GF-D8 (cell line): ENCODE measurements at places on chromosomes 6 and 20.

DNA sequence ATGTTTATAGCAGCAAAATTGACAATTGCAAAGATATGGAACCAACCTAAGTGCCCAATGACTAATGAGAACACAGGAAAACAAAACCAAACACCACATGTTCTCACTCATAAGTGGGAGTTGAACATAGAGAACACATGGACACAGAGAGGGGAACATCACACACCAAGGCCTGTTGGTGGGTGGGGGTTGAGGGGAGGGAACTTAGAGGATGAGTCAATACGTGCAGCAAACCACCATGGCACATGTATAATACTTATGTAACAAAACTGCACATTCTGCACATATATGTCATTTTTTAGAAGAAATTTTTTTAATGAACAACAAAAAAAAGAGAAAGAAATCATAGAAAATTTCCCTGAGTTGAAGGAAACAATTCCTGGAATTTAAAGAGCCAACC is 3.9 kb downstream of the EPM2A start:
- no peak for DNase-seq

GRCh38 chr6:159989492-159990480 is 20.9 kb downstream of the IGF2R start:
- peak; percentile 64 for DNase-seq

DNA sequence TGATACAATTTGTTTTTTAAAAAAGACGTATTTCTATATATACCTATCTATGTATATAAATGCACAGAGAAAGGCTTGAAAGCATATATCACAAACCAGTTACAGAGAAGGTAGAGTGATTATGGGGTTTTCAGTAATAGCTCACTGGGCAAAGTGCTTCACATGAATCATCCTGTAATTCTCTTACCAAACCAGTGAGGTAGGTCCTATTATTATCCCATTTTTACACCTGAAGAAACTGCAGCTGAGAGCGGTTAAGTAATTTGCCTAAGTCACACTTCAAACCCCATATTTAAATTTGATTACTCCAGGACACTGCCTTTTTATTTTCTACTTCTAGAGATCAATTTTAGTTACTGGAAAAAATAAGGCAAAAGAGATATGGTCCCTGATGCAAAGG is 4.4 kb downstream of the GSS start:
- no peak for DNase-seq

DNA sequence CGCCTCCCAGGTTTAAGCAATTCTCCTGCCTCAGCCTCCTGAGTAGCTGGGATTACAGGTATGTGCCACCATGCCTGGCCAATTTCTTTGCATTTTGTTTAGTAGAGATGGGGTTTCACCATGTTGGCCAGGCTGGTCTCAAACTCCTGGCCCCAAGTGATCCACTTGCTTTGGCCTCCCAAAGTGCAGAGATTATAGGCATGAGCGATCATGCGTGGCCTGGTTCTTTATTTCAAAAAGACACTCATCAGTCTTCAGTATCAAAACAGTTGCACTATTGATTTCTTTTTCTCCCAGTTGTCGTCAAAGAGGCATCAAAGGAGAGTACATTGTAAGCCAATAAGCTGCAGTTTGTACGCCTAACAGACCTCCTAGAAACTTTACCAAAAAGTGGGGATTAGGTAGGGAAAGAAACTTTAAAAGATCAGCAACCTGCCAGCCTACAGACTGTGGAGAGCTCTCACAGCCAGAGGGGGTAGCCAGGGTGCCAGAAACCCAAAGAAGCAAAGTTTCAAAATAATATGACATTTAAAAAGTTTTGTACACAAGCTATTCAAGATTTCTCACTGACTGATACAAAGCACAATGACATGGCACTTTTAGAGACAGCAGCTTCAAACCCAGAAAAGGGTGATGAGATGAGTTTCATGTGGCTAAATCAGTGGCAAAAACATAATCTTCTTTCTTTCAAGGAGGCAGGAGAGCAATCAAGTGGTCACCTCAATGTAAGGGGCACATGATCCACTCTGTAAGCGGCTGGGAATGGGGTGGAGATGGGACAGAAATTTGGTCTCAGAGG is 83.0 kb upstream of the RALY start:
- no peak for DNase-seq

DNA sequence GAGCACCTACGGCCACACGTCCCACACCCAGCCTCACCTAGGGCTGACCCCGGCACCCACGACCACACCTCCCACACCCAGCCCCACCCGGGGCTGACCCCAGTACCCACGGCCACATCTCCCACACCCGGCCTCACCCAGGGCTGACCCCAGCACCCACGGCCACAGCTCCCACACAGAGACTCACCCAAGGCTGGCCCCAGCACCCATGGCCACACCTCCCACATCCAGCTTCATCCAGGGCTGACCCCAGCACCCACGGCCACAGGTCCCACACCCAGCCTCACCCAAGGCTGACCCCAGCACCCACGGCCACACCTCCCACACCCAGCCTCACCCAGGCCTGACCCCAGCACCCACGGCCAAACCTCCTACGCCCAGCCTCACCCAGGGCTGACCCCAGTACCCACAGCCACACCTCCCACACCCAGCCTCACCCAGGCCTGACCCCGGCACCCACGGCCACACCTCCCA is 36.7 kb downstream of the NINL start:
- DNase-seq: no peak

- no peak for DNase-seq
Observed at GRCh38 chr6:167109651-167110050, 13.2 kb upstream of the CCR6 start.

- DNase-seq: no peak
Observed at GRCh38 chr20:39676857-39677391, 714.8 kb downstream of the DHX35 start.

GRCh38 chr6:34148631-34149451 is 3.0 kb upstream of the GRM4 start:
- no peak for DNase-seq

- no peak for DNase-seq
Observed at GRCh38 chr6:12028213-12028612, 16.1 kb downstream of the HIVEP1 start.

DNA sequence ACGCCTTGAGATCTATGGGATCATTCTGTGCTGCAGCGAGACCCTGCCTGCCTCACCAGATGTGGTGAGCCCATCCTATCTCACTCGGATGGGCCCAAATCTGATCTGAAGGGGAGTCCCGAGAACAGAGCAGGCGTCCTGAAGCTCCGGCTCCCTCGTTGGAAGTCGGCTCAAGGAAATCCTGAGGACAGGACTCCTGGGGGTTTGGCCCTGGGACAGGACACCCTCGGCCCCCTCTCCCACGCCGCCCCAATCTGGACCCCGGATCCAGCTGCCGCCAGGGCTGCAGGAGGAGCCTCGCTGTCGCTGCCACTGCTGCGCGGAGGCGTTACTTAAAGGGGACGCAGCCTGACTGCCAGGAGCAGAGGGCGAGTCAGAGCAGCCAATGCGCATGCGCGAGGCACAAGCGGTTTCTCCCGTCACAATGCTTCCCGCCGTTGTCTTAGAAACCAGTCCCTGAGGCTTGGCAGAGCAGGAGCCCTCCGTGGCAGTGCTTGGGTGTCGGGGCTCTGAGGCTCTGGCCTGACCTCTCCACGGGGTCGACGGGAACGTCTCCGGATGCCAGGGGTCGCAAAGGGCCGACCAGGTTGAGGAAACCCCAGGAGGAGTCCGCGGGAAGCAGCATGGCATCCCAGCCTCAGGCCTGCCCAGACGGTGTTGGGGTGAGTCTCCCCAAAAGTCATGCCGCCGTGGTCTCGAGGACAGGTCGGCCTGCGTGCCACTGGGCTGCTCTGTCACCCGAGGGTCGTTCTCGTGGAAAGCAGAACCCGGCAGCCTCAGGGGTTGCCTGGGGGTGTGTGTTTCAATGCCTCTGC is 1567.8 kb upstream of the DEFB115 start:
- DNase-seq: no peak

DNA sequence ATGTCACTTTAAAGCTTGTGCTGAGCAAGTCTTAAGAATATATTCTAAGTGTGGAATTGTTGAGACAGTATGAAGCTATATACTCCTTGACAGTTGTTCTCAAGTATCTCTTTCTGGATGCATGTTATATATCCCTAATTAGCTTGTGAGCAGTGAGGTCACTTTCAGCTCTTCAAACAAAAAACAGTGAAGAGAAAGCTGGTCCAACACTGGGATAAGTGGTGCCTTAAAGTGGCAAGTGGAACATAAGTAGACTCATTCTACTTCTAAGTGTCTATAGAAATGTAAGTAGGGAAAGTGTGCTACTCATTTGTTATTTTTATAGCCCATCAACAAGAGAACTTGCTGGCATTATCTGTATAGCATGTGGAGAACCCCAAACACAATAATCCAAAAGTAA is 133.1 kb upstream of the BACH2 start:
- DNase-seq: no peak

DNA sequence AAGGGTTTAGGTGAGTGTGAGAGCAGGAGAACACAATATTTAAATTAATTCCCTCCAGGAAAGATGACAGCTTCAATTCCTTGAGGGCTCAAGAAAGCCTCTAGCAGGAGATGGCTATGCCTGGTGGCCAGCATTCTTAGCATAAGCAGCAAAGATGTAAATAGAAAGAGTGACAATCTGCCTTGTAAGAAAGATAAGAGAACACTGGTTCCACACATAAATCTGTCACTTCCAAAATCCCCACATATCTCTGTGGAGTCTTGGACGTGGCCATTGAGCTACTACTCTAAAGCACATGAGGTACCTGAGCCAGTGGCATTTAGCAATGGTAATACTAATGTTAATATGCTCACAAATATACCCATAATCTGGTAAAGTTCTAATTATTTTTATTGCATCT is 29.2 kb downstream of the DEFB114 start:
- no peak for DNase-seq

- DNase-seq: peak; percentile 88
Observed at GRCh38 chr6:14721103-14721758, 524.6 kb upstream of the JARID2 start.

DNA sequence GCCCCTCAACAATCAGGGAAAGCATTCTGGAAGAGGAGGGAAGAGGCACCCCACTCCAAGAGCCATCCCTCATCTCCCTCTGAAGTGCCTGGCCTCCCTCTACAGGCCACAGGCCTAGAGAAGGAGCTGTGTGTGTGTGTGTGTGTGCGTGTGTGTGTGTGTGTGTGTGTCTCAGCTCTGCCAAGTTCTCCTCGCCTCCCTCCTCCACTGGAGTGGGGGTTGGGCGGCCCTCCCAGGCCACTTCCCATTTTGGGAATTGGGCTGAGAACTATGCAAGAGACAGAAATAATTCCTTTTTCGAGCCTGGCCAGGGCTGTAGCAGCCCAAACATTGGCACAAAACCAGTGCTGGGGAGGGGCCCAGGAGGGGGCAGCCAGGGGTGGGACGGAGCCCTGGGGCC is 35.7 kb downstream of the KCNB1 start:
- DNase-seq: no peak

DNA sequence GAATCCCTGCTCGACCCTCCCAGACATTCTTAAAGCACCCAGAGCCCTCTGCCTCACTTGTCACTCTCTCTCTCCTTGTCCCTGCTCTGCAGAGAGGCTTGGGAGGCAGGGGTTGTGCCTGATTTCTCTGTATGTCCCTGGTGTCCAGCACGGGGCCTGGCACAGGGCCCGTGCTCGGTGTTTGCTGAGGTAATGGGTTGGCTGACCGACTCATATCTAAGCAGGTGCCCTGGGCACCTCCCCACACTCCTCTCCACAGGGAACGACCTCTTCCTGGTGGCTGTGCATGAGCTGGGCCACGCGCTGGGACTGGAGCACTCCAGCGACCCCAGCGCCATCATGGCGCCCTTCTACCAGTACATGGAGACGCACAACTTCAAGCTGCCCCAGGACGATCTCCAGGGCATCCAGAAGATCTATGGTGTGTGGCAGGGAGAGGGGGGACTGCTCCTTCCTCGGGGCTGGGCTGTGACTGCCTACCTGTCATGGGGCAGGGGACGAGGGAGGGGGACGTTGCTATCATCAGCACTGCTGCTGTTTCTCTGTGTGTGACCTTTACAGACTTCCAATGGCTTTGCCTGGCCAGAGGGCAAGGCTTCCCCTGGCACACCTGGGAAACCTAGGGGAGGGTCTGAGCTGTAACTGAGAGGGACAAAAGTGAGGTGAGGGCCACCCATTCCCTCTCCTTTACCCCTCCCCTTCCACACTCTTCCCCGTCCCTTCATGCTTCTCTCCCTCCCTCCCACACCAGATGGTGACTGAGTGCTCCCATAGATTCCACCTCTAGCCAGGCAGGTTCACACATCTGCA is 14.2 kb downstream of the MMP24OS start:
- DNase-seq: no peak

DNA sequence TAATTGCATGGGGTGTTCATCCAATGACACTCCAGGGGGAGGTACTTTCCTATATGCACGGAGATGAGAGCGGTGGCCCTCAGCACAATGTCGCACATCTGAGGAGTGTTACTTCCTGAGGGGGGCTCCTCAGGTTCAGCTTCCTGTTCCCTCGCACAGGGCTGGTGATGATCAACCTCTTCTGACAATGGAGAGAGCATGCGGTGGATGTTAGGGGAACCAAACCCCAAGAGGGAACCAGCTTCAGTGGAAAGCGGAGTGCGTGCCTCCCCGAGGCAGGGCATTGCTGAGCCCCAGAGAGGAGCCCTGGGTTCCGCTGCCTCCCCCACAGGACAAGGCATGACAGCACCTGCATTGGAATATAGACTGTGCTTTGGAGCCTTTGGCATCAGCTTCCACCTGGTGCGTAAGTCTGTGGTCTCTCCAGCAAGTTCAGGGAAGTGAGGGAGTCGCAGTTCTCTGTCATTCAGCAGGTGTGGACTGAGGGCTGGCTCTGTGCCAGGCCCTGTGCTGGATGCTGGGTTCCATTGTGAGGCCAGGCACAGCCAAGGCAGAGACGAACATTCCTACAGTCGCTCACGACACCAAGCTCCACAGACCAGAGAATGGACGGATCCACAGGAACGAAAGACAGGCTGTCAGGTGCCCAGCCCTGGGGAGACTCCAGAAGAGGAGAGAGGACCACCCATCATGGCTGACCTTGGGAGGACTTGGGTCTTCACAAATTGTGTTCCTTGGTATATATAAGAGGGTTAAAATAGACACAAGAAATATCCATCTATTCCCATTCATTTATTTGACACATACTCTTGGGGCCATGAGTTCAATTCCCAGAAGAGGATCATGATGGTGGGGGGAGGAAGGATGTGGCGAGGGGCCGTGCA is 3.9 kb upstream of the ZNF831 start:
- DNase-seq: no peak

- DNase-seq: no peak
Observed at GRCh38 chr6:30002871-30003270, 58.2 kb upstream of the POLR1H start.

- no peak for DNase-seq
Observed at GRCh38 chr6:52588710-52589091, 11.8 kb upstream of the TRAM2 start.

- no peak for DNase-seq
Observed at GRCh38 chr6:169789944-169790927, 38.8 kb downstream of the ERMARD start.

- no peak for DNase-seq
Observed at GRCh38 chr20:32583581-32584070, 1.5 kb downstream of the NOL4L start.

GRCh38 chr6:45643126-45643525 is 265.4 kb upstream of the SUPT3H start:
- no peak for DNase-seq

- no peak for DNase-seq
Observed at GRCh38 chr6:15927531-15928225, 201.2 kb upstream of the MYLIP start.
